Fibroblast of gingiva (primary cell): ENCODE measurements at places on chromosomes 7 and 10.
A peak's percentile ranks its signal among the peaks of the same experiment; 100 is the strongest.

- no peak for DNase-seq
These were observed 110.5 kb downstream of the JCAD start for GRCh38 chr10:29948881-29949355.

GRCh38 chr7:89975577-89975976, 178.7 kb upstream of the STEAP1 start:
- DNase-seq: no peak

GRCh38 chr10:88989423-88989822, 1.2 kb upstream of the FAS start:
- DNase-seq: no peak

DNA sequence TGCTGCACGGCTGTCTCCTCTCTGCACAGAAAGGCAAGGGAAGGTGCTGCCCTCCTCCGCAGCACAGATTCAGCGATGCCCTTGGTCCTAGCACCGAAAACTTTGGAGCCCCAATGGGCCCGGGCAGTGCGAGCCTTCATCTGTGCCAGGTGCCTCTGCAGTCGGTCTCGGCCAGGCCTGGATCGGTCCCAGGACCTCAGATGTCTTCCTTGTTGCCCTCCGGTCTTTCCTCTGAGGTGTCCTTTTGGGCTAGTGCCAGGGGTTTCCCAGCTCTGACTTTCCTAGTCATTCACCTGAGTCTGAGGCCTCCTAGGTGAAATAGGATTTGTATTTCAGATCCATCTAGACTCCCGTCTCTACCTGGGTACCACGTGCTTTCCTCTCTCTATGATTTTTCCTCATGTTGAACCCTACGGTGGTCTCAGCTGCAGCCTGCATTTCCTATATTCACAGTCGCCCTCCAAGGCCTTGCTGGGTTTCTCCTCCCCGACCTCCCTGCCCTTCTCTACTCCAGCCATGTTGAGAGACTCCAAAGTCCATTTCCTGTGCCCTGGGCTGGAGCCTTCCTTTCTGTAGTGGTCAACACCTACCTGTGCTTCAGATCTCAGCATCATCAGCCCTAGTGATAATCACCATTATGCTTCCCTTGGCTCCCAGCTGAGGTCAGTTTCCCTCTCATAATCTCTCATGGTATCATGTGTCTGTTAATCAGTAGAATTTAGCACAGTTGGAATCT, 92.0 kb upstream of the PRSS58 start:
- no peak for DNase-seq

GRCh38 chr7:134429481-134429880, 29.4 kb downstream of the AKR1B1 start:
- no peak for DNase-seq

DNA sequence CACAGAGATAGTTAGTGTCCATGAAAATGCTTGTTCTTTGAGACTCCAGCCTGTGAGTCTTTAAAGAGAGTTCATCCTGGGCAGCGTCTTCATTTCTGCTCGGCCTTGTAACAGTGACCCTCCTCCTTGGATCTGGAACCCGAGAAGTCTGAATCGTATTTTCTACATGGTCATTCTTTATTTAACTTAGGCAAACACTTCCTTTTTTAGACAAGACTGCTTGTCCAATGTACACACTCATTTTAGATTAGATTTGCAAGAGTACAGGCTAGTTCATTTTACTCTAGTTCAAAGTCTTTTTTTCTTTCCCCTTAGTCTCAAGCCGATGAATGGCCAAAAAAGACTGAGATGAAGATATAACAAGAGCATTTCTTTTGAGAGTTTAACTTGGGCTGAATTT, 133.5 kb downstream of the CHN2 start:
- DNase-seq: no peak

DNA sequence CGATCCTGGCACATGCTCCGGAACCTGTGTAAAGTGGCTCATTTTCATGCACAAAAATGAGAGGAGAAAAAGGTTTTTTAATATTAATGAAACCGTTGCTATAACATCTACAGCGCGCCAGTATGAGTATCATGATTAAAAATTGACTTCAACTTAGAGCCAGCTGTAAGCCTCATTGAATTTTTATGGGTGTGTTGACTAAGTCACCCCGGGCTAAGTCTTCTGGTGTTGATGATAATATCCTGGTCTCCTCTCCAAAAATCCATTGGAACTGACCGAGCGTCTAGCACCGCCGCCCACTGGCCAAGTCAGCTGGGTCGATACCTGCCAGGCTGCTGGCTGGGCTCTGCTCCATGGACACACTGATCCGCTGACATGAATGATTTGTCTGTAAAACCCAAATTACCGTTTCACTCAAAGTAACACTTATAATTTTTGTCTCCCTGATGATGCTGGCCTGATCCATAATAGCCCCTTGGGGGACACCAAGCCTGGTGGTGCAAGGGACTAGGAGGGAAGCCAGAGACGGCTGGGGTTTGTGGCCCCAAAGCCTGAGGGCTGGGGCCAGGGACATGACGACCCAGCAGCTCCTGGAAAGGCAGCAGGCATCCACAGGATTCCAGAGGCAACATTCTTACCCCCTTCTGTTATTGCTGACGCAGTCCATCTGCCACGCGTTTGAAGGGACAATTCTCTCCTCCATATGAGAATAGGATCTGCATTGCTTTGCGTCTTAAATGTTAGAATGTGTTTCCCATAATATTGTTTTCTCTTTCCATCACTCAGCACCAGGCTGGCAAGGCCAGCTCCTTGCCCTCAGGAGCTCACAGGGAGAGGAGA, 131.0 kb upstream of the PPP2R2D start:
- no peak for DNase-seq

DNA sequence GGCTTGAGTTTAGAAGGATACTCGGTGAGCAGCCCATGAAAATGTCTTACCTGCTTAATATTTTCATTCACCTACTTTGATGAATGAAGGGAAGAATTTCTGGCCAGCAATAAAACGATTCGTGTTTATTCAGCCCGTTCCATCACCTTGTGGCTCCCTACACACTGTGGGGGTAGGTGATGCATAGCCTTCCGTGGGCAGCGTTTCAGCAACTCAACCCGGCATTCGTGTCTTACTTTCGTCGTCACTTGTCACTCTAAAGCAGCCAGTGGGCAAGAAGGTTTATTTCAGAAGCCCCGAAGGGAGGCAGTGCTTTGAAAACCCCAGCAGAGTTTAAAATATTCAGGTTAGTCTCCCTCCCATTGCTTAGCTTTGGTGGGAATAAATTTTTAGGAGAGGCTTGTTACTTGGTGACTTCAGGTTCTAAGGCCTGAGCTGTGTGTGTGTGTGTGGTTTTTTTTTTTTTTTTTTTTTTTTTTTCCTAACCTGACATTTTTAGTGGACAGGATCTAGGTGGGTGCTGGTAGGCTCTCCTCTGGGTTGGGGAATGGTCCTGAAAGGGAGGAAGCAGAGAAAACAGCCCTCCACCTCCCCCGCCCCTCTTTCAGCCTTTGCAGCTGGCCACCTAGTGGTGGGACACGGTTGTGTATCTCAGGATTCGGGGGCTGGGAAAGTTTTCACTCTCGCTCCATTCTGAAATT, 1.8 kb downstream of the GRK5 start:
- DNase-seq: peak; percentile 71

DNA sequence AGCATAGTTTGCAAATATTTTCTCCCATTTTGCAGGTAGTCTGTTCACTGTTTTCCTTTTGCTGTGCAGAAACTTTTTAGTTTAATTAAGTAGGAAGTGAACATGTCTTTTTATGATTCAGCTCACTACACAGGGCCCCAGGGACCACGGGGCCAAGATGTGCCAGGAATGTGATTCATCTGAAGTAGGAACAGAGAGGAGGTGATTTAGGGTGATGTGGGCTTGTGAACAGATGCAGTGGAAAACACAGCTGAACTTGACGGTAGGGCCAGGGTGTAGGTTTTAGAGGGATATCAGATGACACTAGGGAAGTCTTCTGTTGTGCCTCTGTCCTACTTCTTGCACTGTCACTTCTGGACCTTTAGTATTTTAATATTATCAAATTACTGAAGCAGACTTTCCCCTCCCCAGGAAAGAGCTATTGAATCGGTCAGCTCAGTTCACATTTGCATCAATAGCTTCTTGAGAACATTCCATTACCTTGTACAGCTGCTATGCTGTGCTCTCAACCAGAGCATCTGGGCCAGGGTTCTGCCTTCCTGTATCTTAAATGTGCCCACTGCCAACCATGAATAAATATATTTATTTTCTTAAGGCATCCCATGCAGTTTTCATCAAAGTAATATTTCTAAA, 96.9 kb downstream of the OSBPL3 start:
- peak; percentile 89 for DNase-seq

DNA sequence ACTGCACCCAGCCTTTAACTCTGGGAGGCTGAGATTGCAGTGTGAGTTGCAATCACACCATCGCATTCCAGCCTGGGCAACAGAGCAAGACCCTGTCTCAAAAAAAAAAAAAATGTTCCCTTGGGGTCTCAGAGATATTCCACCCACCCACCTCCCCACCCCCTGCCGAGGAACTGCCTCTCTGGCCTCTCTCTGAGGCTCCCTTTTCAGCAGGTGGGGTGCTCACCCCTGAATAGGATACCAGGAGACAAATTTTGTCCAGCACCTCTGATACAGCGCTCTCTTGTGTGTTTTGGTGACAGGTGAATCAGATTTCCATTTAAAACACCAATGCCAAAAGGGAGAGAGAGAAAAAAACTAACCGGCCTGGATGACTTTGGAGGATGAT, 92.6 kb upstream of the KIF5B start:
- DNase-seq: no peak

DNA sequence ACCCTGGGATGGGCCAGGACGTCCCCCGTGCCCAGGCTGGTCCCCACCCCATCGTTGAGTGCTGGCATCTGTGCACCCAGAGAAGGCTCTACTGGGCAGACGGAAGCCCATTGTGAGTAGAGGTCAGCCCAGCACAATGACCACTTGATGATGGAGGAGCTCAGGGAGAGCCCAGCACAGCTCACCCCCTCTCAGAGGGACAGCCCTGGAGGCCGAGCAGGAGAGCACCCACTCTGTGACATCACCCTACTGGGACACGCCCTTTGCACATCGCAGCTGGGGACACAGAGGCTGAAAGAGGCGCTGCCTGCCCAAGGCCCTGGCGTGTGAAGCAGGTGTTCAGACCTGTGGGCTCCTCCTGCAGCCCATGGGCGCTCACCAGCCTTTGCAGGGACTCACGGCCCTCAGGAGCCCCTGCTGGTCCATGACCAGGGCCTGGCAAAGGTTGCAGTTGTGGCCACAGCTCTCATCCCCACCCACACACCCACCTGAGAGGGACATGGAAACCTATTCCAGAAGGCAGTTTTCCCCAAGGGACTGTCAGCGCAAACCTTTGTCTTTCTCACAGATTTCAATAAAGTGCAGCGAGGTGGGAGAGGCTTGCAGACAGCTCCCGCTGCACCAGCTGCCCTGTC, 67.2 kb upstream of the PPP2R2D start:
- DNase-seq: no peak

DNA sequence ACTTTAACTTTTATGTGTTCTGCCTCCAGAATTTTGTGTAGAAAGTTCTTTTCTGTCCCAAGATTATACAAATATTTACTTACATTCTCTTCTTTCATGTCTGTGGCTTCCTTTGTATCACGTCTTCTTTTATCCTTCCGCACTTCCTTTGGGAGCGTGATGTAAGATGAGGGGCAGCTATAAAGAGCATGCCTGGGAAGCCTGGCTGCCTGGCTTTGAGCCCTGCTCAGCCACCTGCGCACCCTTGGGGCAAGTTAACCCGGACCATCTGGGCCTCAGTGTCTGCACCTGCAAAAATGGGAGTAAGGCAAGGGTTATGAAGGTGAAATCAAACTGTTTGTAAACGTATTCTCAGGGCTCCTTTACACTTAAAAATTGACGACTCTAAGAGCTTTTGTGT, 25.2 kb downstream of the PALD1 start:
- DNase-seq: no peak

DNA sequence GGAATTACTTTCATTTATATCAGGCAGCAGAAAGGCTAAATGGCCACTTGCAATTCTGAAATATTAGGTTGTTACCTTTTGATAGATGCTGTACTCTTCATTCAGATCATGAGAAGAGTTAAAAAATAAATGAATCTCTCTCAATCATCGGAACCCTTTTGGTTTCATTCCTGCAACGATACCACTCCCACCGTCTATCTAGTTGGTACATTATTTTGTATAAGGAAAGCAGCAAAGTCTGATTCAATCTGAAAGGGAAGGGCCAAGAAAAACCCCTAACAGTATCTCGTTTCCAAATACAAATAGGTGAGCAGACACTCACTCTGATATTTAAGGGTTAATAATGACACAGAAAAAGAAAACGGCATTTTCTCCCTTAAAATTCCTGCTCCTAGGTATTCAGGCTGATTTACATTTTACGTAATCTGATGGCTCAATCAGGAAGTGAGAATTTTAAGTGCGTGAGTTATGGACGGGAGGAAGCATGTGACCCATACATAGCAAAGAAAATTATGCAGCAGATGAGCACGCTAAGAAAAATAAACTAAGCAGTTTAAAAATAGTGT, 209.4 kb upstream of the KLF14 start:
- peak; percentile 80 for DNase-seq

GRCh38 chr10:8407501-8408021, 353.1 kb downstream of the GATA3 start:
- no peak for DNase-seq

DNA sequence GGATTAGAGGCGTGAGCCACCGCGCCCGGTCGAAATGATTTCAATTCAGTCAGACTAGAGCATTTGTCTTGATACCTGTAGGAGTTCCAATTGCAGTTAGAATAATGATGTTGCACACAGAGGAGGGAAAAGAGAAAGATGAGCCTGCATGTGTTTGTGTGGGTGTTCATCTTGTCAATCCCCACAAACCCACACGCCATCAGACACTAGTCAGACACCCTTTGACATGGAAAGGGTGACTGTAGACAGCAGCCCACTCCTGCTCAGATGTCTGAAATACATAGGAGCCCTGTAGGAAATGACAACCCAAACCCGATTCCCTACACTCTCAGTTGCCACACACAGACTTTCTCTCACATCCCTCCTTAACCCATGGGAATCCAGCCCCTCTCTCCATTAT, 92.0 kb downstream of the ABLIM1 start:
- DNase-seq: no peak

DNA sequence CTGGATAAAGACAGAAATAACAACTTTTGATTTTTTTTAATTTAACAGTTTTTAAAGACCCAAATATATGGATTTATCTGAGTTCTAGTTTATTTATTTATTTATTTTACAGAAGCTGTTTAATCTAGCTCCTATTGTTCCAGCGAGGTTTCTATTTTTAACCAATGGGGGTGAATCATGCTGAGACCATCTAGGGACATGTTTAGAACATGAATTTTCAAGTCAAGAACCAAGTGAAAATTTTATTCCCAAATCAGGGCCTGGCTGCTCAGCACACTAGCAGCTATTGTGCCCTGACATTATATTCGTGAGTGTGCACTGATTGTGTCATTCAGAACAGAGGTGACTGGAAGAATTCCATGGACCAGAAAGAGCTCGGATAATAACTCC, 24.6 kb upstream of the MPP7 start:
- no peak for DNase-seq

DNA sequence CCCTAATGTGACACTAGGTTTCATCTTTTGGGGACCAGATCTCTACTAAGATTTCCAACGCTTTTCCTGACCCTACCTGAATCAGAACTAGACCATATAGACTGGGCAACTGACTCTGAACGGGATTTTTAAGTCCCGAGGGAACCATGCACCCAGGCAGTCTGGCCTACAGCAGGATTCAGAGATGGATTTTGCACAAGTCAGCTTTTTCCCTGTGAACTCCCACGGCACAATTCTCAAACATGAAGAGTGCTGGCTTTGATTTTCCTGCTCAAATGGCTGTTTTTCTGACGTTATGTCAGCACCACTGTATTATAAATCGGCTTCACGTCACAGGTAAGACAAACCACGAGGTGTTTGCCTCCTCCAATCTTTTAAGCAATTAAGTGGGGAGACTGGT, 409.1 kb downstream of the TCERG1L start:
- DNase-seq: no peak

GRCh38 chr10:131043039-131043691, 268.4 kb downstream of the TCERG1L start:
- no peak for DNase-seq
